AG04450 (cell line): ENCODE measurements at places on chromosomes 5 and 9. TPM values are rescaled to one million over a fixed set of nuclear protein-coding genes. Genes with fewer than 3 reads are reported as not detected.

GRCh38 chr5:167915237-167915636 is 376.2 kb upstream of the WWC1 start:
- DNase-seq = no peak

GRCh38 chr9:113573046-113573958 is 109.8 kb downstream of the RGS3 start:
- DNase-seq = no peak

- DNase-seq = no peak
These were observed 21.2 kb downstream of the FTMT start for GRCh38 chr5:121872856-121873255.

DNA sequence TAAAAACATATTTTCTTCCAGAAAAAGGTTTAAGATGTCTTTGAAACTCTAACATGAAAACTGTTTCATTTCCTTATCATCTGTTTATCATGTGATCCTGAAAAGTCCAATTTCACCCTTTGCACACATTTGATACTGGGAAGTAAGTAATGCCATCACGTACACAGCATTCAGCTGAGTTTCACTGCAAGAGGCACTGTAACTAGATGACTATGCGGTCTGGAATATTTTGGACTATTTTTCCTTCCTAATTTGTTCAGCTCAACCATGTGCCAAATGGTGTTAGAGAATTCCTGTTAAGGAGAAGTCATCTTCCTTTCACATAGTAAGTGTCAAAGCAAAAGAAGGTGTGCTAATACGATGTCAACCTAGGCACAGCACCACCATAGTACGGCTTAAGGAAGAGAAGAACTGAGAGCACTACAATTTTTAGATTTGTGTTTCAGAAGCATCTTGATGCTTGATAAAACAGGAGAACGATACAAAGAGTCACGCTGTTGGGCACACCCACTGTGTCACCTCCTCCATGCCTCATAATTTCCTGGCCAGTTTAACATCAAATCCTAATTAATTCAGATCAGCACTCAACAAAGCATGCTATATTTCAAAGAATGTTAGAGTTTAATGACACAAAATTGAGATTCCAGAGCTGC is 77.5 kb downstream of the GNAQ start:
- DNase-seq = no peak

- DNase-seq = no peak
These were observed 15.6 kb downstream of the RIOK2 start for GRCh38 chr5:97167435-97167834.

- no peak for DNase-seq
These were observed 4.2 kb downstream of the NIPBL start for GRCh38 chr5:36880761-36881160.

DNA sequence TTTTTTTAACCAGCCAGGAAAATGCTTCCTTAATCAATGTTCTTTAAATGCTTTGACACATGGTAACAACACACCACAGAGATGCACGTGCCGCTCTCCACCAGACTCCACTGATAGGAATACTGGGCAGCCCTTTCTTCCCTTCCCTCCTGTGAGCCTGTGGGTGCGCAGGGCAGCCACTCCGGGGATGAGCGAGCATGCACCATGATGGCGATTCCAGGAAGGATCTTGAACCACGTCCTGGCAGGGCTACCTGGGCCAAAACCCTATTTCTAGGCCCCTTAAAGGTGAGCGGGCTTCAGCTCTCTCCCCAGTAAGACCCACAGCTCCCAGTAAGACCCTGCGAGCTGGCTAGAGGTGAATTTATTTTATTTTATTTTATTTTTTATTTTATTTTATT is 128.2 kb downstream of the MVB12B start:
- DNase-seq = no peak

Gene GPSM1
- 22.5 and 32.8 TPM in 2 replicates for polyA plus RNA-seq

Gene FAM221B
- polyA plus RNA-seq = not detected in 2 replicates

Gene FABP6
- not detected in 2 replicates for polyA plus RNA-seq

Gene ZNF883
- polyA plus RNA-seq = 1.3 and 1.5 TPM in 2 replicates

Gene PTBP3
- 28.7 and 34.8 TPM in 2 replicates for polyA plus RNA-seq
